ENCODE measurements at places on chromosomes 12 and 14.

- DNase-seq, result no peak
Observed at GRCh38 chr12:58922849-58923248, 2.5 kb upstream of the LRIG3 start.

DNA sequence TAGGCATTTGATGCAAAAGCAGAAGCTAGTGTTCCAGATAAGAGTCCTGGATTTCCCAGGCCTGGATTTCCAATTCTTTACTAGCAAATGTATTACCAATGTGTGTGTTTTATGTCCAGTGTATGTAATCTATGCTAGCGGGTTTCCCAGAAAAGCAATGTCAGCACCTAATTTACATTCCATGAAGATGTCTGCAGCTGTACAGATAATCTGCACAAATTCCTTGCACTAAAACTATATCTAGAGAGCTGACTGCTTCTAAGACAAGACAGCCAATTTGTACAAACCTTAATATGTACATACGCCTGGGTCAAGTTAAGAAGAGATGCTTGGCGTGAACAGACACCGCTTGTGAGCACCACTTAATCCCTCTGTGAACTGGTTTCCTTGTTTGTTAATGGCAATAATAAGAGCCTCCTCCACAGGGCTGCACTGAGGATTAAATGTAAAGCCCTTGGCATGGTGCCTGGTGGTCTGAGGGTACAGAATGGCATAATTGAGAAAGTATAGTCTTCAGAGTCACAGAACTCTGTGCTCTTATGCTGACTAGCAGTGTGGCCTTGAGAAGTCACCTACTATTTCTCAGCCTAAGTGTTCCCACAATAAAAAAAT lies 185.6 kb downstream of the EPS8 start:
- no peak for DNase-seq

GRCh38 chr12:44738051-44738450 lies 138.1 kb downstream of the NELL2 start:
- no peak for DNase-seq

GRCh38 chr14:33592297-33592696 lies 358.6 kb downstream of the EGLN3 start:
- DNase-seq, result no peak

DNA sequence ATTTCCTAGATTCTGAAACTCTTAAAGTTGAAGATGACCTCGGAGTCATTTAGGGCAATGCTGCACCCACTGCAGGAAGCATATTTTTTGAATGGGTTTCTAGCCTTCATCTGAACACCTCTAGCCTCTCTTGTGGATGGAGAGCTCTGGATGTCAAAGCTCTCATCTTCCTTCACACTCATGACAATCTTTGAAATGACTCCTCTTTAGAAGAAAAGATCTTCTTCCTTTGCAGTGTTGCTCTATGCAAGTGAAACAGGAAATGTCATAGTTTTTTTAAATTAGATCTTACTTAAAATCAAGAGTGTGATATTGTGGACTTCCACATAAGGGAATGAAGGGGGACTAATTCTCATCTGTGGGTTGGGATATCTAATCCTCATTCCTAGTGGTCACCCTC lies 86.3 kb upstream of the GRIP1 start:
- no peak for DNase-seq

DNA sequence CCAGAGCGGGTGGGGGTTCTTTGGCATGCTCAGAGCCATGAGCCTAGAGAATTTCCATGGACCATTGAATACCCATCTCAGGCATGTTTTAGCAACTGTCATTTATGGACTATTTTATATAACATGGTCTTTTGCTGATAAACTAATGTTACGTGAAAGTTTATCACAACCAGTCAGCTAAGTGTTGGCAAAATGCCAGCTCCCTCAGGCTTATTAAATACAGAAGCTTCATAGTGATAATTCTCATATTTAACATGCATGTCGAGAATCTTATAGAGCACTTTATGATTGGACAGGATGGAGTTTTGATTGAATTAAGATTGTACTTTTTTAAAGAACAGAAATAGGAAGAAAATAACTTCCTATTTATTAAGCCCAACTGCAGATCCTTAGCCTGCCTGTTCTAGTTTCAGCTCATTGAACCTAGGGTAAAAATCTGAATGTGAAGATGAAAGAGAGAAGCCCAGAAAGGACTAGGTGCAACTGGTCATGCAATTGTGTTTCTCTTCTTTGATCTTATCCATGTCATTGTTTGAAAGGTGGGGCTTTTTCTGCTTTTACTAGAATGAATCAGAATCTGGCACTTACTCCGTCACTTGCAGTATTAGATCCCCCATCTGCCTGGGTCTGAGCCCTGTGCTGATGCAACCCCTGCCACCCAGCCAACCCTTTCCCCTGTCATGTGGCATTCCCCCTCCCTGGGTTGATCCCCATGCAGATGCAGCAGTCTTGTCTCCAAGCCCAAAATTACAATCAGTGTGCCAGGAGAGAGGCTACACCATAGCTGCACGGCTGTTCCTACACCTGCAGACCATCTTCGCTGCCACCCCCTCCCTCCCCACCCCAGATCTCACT lies 134.6 kb upstream of the EVL start:
- no peak for DNase-seq

- DNase-seq, result no peak
Observed at GRCh38 chr12:3362737-3363136, 128.3 kb upstream of the PRMT8 start.

DNA sequence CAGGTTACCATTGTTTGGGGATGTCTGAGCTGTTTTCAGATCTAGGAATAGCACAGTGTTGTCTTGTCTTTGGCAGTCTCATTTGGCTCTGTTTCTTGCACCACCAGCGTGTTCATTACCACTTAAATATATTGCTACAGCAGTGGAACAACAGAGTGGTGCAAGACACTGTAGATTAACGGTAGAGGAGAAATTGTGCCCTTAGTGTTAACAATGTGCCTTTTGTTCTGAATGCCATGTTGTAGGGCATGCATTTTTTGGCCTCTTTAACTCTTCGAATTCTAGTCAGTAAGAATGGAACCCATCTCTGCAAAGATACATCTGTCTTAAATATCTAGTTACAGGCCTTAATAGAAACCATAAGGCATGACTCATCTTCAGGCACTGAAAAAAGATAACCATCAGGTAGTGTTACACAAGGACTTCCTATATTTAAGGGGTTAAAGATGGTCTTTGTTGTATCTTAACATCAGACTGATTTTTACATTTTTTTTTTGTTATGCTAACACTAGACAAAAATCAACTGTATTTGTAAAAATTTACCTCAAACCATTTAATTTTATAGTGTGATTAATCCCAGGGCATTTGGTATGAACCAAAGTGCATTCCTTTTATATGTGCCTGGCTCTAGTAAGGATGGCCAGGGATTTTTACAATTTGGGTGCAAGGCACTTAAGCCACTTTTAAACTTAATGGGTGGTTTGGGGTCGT lies 12.9 kb downstream of the DYRK2 start:
- DNase-seq, result no peak

DNA sequence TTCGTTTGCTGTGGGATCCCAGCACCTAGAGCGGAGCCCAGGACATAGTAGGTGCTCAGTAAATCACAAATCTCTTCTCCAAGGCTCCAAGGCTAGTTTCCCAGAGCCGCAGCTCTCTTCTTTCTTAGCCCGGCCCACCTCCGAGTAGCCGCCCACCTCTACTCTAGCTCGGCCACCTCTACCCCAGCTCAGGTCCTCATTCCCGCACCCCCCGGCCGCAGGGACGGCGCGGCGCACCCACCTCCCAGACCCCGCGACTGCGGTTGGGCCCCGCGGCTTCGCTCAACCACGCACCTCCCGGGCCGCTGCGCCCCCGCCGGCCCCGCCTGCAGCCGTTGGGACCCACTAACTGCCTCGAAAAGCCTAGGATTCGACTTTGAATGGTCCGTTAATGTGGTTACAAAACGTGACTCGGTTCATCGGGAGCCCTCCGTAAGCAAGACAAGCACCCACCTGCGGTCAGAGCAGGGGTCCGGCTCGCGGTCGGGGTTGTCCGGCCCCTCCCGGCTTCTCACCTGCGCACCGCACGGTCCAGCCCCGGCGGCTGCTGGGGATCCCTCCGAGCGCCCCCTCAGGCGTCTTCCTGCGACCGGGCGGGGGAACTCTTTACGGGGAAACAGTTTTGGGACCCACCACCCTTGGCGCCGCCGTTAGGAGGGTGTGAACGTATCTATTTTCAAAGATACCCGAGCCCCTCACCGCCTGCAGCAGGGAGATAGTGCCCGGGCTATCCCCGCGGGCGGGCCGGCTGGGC lies at the start of gene SLC2A14:
TSS of gene SLC2A14 (minus strand) at position 350 of the 754 bp plus-strand sequence. CDS start 3,035 bp downstream, outside the sequence.
- DNase-seq, result no peak

DNA sequence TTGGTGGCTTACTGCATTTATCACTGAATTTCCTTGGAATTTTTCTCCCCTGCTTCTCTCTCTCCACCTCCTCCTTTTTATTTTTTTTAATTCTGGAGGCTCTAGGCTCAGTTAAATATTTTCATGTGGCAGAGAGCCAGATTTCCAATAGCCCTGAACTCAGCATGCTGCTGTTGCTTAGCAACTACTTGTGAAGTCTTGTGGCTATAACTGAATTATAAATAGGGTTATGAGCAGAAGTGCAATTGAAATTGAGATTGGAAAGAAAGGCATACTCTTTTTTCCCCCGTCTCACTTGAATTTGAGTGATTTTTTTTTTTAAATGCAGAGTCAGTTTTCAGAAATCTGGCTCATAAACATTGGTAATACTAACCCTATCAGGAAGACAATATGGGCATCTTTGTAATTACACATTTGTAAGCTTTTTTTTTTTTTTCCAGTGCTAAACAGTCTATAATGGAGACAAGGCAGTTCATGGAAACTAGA lies 38.3 kb downstream of the ATF7IP start:
- no peak for DNase-seq

- no peak for DNase-seq
Observed at GRCh38 chr12:57236201-57236924, 6.9 kb downstream of the SHMT2 start.

GRCh38 chr12:62640910-62641448 lies 174.4 kb downstream of the MON2 start:
- no peak for DNase-seq

- no peak for DNase-seq
Observed at GRCh38 chr12:120801146-120801545, 75.5 kb downstream of the ACADS start.

DNA sequence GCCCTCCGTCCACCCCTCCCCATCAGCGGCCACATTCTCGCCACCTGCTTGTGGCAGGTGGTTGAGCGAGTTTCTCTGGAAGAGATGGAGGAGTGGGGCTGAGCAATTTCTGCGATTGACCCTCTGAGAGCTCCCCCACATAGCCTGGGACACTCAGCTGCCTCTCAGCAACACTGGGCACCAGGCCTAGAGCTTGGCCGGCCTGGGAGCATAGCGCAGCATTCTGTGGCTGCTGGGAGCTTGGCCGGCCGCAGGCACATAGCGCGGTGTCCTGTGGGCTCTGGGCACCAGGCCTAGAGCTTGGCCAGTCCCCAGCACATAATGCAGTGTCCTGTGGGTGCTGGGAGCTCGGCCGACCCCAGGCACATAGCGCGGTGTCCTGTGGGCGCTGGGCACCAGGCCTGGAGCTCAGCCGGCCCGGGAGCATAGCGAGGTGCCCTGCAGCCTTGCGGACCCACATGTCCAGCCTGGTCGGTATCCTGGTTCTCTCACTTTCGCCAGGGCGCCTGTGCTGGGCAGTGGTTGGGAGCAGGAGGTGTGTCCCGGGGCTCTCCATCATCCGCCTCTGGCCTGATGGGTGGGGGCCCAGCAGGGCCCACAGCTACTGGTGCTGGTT lies 43.8 kb downstream of the LRCOL1 start:
- no peak for DNase-seq

- DNase-seq, result no peak
Observed at GRCh38 chr14:50039734-50040400, 76.5 kb downstream of the VCPKMT start.

- no peak for DNase-seq
Observed at GRCh38 chr14:58772116-58772515, 134.4 kb downstream of the DACT1 start.

DNA sequence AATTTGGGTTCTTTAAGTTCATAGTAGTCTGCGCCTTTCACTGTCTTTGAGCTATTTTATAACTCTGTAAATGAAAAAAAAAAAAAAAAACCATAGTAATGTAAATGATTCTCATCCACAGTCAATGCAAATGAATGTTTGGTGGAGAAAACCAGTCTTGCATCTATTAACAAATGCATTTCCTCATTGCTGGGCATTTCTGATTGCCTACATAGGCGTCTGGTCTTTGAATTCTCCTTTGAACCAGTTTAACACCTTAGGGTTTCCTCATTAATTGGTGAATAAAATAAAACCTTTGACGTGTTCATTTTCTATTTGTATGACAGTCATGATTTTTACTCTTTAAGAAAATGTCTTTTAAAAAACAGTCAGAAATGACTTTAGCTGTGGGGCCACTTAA lies 114.8 kb downstream of the C12orf75 start:
- DNase-seq, result no peak

DNA sequence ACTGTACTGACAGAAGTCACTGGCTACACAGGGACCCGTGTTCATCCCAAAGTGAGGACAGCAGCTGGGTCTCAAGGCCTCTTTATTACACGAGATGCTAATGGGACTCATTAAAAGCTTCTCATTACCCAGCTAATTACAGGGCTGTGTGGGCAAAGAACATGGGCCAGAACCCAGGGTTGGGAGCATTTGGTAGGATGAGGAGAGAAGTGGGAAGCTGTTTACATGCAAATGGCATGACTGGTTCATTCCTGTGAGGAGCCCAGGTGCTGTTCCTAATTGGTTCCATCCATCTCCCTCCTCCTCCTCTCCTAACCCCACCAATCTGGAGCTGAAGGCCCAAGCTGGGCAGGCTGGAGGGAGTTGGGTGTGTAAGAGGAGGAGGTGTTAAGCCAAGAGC lies 8.9 kb upstream of the TAC3 start:
- DNase-seq, result no peak

- no peak for DNase-seq
Observed at GRCh38 chr14:92549859-92550230, 36.3 kb downstream of the RIN3 start.

DNA sequence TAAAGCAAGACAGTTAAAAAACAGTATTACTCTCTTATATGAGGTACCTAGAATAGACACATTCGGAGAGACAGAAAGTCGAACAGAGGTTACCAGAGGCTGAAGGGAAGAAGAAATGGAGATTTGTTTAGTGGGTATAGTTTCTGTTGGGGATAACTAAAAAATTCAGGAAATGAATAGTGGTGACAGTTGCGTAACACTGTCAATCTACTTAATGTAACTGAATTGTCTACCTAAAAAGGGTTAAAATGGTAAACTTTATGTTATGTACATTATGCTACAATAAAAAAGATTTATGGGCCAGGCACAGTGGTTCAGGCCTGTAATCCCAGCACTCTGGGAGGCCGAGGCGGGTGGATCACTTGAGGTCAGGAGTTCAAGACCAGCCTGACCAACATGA lies 30.6 kb upstream of the SLC6A13 start:
- DNase-seq, result no peak

DNA sequence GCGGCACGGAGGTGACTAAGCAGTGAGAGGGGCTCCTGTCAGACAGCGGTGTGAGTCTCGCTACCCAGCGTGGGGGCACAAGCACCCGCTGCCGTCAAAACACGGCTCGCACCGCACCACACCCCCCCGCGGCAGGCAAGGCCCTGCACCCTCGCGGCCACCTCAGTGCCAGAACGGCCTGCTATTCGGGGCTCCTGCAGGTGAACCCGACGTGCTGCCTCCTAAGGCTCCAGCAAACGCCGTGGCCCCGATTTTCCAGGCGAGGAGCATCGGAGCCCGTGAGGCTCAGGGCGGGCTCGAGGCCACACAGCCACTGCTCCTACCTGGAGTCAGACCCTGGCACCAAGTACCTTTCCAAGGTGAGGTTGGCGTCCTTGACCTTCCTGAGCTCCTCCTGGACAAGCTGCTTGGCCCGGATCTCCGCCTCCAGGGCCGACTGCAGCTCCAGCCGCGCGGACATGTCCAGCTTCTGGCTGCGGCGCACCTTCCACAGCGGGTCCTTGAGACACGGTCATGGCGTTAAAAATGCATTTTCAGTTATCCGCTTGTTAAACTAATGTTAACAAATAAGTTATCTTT lies 41.8 kb downstream of the AMN start:
- no peak for DNase-seq

Measured in activated B cell treated with CpG ODN at 0.5 μM for 24 hours (primary cell).